NCI-H1048 (cell line): ENCODE measurements at places on chromosomes 6 and 20.

- no peak for DNase-seq
Measured at GRCh38 chr6:139711804-139712585, 337.5 kb upstream of the CITED2 start.

GRCh38 chr6:52426667-52427066, 6.5 kb downstream of the EFHC1 start:
- no peak for DNase-seq

DNA sequence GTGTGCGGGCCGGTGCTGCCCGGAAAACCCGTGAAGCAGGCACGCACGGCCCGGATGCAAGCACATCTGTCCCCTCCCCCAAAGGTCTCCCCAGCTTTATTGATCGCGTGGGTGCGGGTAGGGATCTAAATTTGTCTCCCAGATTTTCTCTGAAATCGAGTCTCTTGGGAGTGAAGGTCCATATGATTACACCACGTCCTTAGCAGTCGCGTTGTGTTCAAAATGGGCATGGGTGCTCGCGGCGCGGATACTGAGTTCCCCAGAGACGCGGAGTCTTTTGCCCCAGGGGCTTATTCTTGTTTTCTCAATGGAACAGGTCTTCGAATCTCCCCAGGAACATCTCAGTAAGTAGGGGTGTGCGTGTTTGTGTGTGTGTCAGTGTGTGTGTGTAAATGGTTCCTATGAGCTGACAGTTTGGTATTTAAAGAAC, 2.8 kb upstream of the ZNF292 start:
- no peak for DNase-seq

DNA sequence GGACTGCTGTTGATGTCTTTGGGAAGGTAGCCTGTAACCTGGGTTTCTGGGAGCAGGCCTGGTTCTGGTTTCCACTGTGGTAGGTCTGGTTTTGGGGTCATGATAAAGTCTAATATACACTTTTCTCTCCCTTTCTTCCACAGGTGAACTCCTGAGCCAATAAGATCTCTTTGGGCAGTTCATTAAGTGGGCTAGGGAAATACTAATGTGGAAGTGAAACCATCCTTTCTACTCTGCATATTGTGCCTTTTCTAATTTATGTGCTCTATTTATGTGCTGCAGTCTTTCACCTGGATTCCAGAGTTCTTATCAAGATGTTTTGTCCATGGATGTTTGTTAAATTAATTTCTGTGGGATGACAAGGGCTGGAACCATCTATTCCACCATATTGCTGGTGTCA, 165.7 kb upstream of the PTPRK start:
- no peak for DNase-seq

DNA sequence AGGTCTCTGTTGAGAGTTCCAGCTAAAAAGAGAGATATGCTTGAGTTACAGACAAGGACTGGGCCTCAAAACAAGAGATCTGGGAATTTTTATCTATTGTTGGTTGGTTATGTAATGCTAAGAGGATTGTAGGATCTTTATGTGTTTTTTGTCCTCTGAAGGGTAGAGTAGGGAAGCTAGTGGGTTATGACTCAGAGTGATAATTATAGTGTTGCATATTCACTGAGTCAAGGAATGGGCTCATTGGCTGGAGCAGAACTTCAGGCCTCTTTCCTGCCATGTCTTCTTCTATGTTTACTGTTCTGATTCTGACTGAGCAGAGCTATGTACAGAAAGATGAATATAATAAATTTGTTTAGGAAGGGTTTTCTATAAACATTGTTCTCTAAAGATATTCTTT, 66.1 kb upstream of the NOX3 start:
- no peak for DNase-seq

- no peak for DNase-seq
Measured at GRCh38 chr6:116412270-116412669, 41.5 kb downstream of the DSE start.

DNA sequence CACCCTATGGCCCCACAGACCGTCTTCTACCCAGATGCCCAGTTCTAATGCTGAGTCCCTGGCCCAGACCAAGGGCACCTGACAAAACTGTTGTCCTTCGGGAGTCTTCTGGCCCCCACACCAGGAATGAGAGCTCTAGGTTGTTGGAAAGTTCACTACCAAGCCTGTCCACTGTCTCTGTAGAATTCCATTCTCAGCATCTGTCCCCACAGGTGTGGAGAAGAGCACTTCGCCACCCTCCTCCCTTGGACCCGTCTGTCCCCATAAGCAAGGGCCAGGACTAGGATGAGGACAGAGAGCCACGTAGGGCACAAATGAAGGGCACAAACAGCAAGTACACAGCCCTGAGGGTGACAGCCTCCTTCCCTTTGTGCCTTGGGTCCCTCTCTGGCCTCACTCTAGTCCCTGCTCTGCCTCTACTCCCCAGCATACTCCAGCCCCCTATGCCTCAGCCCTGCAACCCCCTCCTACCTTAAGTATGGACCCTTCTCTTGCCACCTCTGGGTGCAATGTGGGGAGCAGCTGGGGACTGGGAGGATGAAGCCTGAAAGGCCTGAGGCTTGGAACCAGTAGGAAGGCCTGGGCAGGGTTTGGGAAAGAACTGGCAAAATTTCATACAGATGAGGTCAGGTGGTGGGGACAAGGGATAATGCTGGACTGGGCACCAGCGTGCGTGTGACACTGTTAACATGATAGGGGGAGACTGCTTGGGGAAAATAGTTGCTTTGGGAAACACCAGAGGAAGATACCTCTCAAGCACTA, 4.3 kb downstream of the LZTS3 start:
- DNase-seq, result no peak

GRCh38 chr6:53986165-53986720, 125.0 kb upstream of the MLIP start:
- DNase-seq, result peak; percentile 47

DNA sequence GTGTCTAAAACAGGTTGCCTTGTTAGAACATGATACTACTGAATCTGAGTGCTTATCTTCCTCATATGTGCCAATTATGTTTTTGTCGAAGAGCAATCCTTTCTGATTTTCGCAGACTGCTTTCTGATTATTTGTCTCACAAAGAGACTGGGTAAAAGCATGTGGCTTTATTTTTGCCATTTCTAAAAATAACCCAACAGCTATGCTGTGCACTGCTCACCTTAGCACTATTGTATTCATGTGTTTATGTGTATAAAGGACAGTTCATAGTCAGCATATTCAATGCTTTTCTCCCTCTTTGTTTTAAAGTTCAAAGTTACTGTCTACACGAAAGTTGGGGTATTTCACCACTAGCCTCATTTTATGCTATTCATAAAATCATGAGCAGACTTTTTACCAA, 127.0 kb downstream of the SGK1 start:
- DNase-seq, result no peak
